Stimulated activated CD4-positive, alpha-beta T cell treated with anti-CD3 and anti-CD28 coated beads, Interleukin-2, amount 100 ng/mL, for 4 hours (primary cell): ENCODE measurements at places on chromosomes 5 and 9.

- no peak for DNase-seq
These were observed 45.0 kb downstream of the TSPAN17 start for GRCh38 chr5:176692326-176692725.

GRCh38 chr9:100186356-100186755 lies 87.3 kb downstream of the INVS start:
- no peak for DNase-seq

- no peak for DNase-seq
These were observed 30.3 kb downstream of the TTC23L start for GRCh38 chr5:34869256-34869655.

- DNase-seq, result no peak
These were observed 198.7 kb downstream of the GAPVD1 start for GRCh38 chr9:125460346-125460745.

GRCh38 chr9:87338088-87338989 lies 159.3 kb upstream of the DAPK1 start:
- DNase-seq, result no peak

DNA sequence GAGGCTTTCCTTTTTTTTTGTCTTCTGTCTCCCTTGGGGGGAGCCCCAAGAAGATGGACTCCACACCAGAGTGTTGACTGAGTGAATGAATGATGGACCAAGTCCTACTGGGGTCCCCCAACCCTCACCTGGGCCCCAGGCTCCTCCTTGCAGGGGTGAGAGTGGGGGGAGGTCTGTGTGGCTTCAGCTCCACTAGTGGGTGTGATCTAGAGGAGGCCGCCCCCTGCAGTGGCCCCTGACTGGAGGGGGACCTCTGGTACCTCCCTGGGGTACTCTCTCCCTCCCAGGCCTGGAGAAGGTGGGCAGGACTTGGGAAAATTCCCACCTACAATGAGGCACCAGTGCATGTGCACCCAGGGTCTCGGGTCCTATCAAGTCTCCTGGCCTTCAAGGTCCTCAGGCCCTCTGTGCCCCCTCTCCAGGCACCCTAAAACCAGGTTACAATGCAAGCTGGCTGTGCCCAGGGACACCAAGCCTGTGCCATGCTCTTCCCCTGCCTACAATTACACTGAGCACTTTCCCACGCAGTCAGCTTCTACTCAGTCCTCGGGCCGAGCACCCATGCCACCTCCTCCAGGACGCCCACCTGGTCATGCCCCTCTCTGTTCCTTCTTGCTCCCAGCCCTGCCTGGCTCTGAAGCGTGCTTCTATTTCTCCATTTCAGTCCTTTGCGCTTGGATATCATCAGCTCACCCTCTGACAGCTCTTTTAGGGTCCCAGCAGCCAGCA lies 117.2 kb upstream of the PHYKPL start:
- no peak for DNase-seq

GRCh38 chr5:129110742-129111141 lies 16.2 kb downstream of the ISOC1 start:
- no peak for DNase-seq

DNA sequence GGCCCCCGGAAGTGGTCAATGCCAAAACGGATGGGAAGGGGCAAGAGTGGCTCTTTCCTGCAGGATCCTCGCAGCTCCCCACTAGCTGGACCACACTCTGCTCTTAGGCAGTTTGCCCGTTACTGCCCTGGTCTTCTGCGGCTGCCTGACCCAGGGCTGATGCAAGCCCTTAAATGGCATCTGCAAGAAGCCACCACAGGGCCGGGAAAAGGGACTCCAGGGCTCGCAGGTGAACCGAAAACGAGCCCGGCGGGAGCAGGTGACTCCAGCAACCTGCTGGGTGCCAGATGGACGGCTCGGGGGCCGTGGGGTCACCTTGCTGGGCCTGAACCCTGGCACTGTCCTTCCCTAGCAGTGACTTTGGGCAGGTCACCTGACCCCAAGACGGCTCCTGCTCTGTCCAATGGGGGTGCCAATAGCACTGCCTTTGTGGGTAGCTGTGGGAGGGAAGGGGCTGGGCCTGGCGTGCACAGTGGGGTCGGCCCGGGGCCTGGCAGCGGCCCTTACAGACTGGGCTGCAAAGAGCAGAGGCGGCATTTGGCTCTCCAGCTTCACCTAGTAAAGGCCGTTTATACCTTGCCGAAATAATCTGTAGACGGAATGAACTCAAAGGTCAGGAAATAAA lies 1.3 kb downstream of the TMEM250 start:
- DNase-seq, result no peak
